ENCODE measurements at places on chromosomes 5 and 9. TPM values are rescaled to one million over a fixed set of nuclear protein-coding genes. Genes with fewer than 3 reads are reported as not detected.

BARHL1 gene
- not detected for total RNA-seq

- DNase-seq, result no peak
Measured at GRCh38 chr9:129458663-129459546, 162.0 kb downstream of the C9orf50 start.

SLC4A9 gene
- 0.74 TPM for total RNA-seq

DNA sequence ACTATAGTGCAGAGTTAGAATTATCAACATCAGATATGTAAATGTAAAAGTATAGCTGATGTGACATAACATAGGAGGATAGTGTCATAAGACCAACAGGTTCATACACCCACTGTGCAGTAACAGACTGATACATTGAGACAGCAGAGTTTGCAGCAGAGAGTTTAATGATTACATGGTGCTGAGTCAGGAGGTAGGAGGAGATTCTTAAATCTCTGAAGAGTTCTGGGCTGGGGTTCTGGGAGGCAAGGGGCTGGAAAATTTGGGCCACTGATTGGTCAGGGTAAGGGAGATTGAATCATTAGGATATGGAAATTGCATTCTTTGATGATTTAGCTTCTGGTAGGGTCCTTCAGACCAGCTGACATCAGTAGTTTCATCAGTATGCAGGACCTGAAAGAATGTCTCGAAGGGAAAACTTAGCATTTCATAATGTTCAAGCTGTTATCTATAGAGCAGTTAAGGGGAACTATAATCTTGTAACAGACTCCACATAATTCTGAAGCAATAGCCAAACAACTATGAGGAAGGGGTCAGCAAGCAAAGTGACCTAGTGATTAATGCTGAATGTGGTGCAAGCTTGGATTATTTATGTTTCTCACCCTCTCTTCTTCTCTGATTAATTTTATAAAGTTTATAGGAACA is 35.6 kb downstream of the CCL28 start:
- no peak for DNase-seq

DNA sequence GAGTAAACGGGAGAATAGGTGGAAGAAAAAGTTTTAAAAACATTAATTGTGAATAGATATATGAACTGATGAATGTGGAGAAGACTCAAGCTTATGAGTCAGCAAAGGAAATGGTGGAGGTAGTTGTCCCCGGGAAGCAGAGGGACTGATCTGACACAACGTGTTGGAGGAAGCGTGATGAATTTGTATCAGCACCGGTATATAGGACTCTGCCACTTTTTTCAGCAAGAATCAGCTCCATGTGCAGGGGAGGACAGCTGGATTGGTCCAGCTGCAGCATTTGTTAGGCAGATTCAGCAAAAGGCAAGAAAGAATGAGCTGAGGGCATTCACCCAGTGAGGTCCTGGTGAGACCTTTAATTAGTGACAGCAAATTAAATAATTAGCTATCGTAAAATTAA is 276.0 kb downstream of the TENT4A start:
- DNase-seq, result no peak

DNA sequence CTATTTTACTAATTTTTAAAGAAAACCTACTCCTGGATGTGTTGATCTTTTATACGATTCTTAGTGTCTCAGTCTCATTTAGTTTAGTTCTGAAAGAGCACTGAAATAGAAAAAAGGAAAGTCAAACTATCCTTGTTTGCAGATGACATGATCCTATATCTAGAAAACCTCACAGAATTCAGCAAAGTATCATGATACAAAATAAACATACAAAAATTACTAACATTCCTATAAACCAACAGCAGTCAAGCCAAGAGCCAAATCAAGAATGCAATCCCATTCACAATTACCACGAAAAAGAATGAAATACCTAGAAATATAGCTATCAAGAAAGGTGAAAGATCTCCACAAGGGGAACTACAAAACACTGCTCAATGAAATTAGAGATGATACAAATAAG is 225.8 kb upstream of the CDH18 start:
- DNase-seq, result no peak

DNA sequence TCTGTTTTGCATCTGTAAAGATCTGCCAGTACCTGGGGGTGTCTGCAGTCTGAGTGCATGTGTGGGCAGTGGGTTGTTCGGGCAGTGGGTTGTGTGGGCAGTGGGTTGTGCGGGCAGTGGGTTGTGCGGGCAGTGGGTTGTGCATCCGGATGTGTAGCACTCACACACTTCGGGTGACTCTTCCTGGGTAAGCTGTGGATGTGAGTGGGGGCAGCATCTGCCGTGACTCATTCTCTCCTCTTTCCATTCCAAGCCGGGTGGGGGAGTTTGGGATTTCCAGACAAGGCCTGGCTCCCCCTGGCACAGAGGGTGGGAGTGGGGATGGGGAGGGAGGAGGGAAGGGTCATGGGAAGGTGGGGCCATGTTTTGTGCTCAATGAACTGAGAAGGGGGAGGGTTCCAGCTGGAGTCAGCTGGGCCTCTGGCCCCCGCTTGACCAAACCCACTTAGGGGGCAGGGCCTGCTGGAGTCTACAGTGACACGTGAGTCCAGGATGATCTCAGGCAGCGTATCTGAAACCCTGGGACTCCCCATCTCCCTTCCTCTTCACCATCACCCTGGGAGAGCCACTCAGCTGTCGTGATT is 8.3 kb downstream of the CRB2 start:
- peak; percentile 63 for DNase-seq

SHC3 gene
- 7.4 TPM for total RNA-seq

Measured in omental fat pad (tissue), 4 donors.